ENCODE measurements at places on chromosomes 4 and X.
A peak's percentile ranks its signal among the peaks of the same experiment; 100 is the strongest.

- DNase-seq, result peak; percentile 11
These were observed 389.4 kb downstream of the GALNTL6 start for GRCh38 chr4:172202480-172203076.

- no peak for DNase-seq
These were observed 199.9 kb upstream of the ATP6AP2 start for GRCh38 chrX:40380655-40381488.

GRCh38 chrX:20517565-20517964, 250.9 kb upstream of the RPS6KA3 start:
- DNase-seq, result peak; percentile 28

DNA sequence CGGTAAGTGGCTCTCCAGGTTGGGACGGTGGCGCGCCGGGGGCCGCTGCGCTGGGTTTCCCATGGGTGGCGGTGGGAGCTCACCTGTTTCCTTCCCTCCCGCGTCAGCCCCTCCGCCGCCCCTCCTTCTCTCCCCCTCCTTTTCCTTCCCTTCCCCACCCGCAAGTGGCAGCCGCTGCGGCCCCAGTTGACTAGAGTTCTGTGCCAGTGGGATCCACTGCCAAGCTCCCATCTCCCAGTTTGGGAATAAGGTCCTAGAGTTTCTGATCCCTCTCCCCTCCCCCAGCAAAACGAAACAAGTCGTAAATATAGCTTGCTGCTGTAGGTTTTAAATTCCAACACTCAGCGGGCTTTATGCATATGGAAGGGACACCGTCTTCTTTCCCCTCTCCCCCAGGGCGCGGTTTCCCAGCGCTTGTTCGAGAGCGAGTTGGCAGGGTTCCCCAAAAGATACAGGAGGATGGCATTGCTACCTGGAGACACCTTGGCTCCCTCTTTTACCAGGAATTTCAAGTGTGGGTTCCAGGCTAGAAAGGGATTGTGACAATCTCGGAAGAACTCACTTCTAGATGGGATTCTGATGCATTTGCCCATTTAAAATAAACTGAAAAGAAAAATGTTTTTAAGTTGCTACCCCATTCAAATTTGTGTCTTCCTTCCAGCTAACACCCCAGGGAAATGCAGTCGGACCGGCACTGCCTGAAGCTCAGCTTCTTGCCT, 1.2 kb downstream of the TLL1 start:
- DNase-seq, result peak; percentile 5

DNA sequence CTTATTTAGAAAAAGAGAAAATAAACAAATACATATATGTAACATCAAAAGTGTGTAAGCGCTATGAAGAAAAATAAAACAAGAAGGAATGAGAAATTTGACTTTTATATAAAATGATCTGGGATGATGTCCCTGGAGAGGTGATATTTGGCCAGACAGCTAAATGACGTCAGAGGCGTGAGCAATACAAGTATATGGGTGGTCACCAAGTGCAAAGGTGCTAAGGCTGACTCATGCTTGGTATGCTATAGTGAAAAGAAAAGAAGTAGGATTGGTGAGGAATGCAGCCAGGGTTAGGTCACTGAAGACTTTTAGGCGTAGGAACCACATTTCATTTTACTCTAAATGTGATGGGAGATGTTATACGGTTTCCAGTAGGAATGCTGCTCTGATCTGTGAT, 1049.1 kb upstream of the TENM3 start:
- no peak for DNase-seq

GRCh38 chr4:164888096-164888715, 11.2 kb downstream of the APELA start:
- no peak for DNase-seq

DNA sequence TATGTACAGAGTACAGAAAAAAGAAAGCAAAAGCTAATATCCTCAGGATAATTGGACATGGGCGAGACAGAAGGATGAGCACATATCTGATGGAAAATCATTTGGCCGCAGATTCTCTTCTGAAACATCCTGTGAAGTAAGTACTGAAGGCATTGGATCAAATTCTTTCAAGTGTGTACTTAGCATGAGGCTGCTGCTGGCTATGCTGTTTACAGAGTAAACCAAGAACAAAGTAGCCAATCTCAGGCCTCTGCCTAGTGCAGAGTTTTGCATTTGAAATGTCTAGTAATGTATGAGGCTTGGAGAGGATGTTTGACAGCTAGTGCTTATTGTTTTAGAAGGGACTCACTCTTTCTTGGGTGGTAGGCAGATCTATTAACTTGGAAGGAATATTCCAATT, 128.5 kb downstream of the MAGEC2 start:
- DNase-seq, result no peak

GRCh38 chrX:154002215-154002719, 17.4 kb downstream of the IRAK1 start:
- DNase-seq, result no peak

- DNase-seq, result no peak
These were observed 1628.2 kb upstream of the ADGRL3 start for GRCh38 chr4:59571805-59572430.

- no peak for DNase-seq
These were observed 28.9 kb downstream of the FBXO8 start for GRCh38 chr4:174254613-174255012.

DNA sequence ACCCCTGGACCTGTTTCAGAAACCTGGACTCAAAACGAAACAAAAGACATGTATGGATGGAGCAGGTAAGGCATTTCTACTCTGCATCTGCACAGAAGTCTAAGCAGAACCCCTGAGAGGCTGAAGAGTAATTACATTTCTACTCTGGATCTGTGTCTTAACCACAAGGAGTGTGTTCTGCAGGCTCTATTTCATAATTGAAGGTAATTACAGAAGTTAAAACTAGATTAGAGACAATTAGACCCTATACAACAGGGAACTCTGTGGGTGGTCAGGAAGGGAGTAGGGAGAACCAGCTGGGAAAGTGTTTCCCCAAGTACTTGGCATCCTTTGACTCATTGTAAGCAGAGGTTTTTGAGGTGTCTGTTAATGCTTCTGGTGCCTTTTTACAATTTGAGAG, 69.8 kb downstream of the IGSF1 start:
- no peak for DNase-seq

DNA sequence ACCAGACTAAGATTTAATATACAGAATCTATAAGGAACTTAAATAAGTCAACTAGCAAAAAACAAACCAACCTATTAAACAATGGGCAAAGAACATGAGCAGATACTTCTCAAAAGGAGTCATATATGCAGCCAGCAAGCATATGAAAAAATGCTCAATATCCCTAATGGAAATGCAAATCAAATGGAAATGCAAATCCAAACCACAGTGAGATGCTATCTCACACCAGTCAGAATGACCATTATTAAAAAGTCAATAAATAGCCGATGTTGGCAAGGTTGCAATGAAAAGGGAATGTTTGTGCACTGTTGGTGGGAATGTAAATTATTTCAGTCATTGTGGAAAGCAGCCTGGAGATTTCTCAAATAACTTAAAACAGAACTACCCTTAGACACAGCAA, 97.0 kb upstream of the SLC6A14 start:
- DNase-seq, result no peak

GRCh38 chr4:169115897-169116254, 105.8 kb upstream of the CBR4 start:
- no peak for DNase-seq

DNA sequence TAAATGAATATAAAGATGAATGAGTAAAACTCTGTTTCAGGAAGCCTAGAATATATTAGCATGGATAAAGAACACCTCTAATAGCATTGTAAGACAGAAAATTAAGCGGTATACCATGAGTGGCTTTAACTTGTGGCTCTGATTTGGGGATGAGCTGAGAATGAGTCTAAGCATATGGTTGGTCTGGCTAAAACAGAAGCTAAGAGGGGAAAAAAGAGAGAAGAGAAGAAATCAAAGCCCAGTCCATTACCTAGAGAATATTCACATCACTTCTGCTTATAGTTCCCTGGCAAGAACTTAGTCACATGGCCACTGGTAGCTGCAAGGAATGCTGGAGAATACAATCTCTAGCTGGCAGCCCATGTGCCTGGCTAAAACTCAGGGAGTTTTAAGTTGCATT, 414.5 kb downstream of the PRDM5 start:
- no peak for DNase-seq

- no peak for DNase-seq
These were observed 733.7 kb upstream of the FRG1 start for GRCh38 chr4:189206953-189207352.

DNA sequence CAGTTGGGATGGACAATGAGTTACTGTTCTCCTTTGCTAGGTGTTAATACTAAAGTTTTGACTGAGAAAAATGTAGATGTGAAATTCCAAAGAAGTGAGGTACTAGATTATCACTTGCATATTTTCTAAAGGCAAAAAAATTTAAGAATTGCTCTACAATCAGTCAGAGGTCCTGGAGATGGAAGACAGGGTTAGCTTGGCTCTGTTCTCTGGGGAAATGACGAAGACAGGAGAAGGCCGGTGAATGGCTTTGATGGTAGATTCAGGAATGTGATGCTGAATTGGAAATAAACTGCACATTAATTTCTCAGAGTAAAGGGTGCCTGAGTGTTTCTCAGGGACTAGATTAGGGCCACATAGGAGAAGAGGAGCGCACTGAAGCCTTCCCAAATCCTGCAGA, 214.0 kb upstream of the LEF1 start:
- DNase-seq, result no peak

GRCh38 chr4:8157944-8158709, 486 bp downstream of the ABLIM2 start:
- DNase-seq, result no peak

DNA sequence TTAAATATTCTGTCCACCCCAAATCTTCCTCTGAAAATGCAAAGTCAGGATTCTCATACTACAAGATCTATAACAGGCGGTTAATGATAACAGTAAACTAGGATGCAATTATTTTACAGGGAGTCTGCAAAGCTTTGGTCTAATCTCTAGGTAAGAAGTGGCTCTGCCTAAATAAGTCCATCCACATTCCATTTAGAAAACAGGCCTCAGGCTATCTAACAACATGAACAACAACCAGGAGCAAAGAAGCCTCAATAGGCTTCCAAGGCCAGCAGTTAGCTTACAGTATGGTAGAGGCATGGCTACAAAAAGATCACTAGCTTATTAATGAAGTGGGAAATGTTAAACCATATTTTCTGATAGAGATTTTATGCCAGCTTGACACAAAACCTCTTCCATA, 6.4 kb downstream of the MAB21L2 start:
- no peak for DNase-seq

DNA sequence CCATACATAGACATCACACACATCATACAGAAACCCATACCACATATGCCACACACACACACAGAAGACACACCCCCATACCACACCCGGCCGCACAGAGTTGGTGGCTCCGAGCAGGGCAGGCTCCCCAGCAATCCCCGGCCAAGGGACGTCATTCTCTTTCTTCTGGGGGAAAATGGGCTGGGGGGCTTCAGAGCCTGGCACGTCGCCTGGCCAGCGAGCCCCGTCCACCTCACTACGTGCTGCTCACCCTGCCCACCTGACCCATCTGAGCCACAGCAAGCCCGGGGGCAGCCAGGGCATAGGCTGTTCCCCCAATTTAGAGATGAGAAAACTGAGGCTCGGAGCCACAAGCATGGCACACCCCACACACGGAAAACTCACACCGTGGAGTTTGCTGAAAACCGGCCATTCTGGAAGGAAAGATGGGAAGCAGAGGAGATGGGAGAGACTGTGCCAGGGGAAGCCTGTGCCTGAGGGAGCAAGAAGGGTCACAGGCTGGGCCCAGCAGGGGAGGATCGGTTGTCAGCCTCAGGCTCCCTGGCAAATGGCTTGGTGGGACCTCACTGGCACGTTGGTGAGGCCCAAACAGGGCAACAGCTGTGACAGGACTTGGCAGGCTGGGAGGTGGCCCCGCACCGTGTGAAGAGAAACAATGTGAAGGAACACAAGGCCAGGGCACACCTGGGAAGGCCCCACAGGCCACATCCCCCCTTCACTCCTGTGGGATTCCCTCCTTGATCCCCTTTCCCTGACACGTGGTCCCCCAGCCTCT, 73.2 kb downstream of the JAKMIP1 start:
- no peak for DNase-seq

DNA sequence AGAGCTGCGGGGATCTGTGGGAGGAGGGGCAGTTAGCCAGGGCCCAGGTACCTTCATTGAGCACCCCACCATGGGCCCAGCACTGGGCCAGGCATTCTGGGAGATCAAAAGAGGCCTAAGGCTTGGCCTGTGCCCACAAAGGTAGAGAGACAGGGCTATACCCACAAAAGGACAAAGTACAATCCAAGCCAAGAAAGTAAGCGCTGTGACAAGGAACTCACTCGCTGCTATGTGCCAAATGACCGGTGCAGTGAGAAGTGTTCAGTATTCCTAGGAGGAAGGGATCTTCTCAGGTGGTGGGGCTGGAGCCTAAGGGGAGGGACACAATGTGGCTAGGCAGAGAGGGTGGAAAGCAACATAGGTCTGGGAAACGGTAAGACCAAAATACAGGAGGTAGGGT, 8.8 kb upstream of the FRMPD3 start:
- no peak for DNase-seq

DNA sequence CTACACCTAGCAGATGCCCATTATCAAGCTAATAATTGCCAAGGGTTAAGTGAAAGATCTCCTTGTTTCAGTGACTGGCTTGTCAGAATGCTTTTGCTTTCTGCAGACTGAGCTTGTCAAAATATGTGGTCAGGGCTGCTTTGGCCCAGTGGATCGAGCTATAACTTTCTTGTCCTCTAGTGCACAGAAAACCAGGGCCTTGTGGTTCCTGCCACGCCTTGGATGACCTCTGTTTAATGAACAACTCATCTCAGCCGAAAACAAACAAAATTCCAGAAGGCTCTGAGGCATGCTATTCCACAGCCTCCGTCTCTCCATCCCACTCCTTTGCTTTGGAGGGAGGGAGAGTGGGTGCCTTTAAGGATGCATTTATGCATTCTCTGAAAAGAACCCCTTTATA, 11.3 kb downstream of the EVC start:
- DNase-seq, result no peak

- DNase-seq, result no peak
These were observed 253.3 kb downstream of the EVC2 start for GRCh38 chr4:5455003-5455585.

GRCh38 chrX:37470711-37471110, 100.8 kb upstream of the LANCL3 start:
- DNase-seq, result no peak

DNA sequence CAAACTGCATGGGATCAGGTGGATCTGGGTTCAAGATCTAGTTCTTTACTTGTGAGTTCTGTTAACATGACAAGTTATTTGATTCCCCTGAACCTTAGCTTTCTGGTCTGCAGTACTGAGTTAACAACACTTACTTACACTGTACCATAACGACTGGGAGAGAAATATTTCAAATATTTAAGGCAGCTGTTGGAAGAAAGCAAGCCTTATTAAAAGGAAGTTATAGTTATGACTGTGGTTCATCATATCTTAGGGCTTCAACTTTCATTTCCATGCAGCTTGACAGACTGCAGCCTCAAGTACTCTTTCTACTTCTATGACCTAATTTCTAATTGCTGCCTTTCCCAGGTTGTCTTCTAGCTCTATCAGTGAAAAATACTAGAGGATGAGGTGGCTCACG, 40.0 kb upstream of the PDGFRA start:
- no peak for DNase-seq

DNA sequence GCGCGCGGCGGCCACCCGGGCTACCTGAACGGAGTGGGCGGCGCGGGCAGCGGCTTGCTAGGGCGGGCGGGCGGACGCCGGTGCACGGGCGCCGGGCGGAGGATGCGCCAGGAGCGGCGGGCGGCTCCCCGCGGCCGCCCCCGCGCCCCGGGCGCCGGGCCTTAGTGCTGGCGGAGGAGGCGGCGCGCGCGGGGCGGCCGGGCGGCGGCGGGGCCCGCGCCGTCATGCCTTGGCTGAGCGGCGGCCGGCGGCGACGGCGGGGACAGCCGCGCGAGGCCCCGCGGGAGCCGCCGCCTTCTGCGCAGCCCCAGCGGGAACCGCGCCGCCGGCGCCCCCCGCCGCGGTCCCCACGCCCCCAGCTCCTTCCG, 48.2 kb downstream of the CLDN34 start:
- DNase-seq, result no peak

Data from NCI-H446 (cell line).